ENCODE measurements at places on chromosomes 5 and 9. TPM values are rescaled to one million over a fixed set of nuclear protein-coding genes. Genes with fewer than 3 reads are reported as not detected.

- H3K36me3 ChIP-seq: no peaks in the 10 kb centered on the region
- no peak for DNase-seq
- no peak overlapping the region for H3K4me3 ChIP-seq
- no peak overlapping the region for H3K27ac ChIP-seq
- no peaks in the 10 kb centered on the region for H3K27me3 ChIP-seq
- no peaks in the 10 kb centered on the region for H3K4me1 ChIP-seq
Observed at GRCh38 chr5:23494558-23494957, 12.9 kb upstream of the PRDM9 start.

DNA sequence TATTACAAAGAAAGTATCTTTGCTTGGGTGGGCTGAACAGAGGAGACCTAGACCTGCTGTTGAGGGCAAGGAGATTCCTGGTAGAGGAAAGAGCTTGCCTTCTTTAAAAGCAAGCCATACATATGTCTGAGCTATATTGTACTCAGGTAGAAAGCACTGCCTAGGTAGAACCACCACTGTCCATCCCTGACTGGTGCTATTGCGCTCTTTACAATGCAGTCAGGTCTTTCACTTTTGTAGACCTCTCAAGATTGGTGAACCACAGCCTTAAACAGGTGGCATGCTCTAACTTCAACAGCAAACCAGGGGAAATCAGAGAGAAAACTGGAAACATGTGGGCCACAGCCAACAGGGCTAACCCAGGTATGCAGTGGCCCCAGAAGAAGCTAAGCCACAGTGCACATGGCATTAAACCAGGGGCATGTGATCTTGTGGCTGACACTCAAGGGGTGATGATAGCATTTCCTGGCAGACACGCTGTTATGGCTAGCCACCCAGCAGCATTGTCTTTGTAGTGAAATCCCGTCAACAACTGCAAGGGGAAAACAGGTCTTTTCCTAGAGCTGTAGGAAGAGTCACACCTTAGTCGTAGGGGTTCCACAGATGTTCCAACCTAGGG lies 253.9 kb upstream of the PCSK5 start:
- no peaks in the 10 kb centered on the region for H3K36me3 ChIP-seq
- H3K4me3 ChIP-seq: no peak overlapping the region
- H3K27ac ChIP-seq: no peak overlapping the region
- no peaks in the 10 kb centered on the region for H3K4me1 ChIP-seq
- no peak for DNase-seq

Gene FBP1
- 0.53 TPM for total RNA-seq

- no peak overlapping the region for H3K4me3 ChIP-seq
- H3K27me3 ChIP-seq: no peaks in the 10 kb centered on the region
- H3K4me1 ChIP-seq: peaks cover 18% of the 10 kb centered on the region
- no peak overlapping the region for H3K27ac ChIP-seq
Observed at GRCh38 chr9:86766912-86767311, 180.4 kb downstream of the GAS1 start.

GRCh38 chr9:76680716-76681425 lies 83.4 kb upstream of the PCA3 start:
- H3K27ac ChIP-seq: no peak overlapping the region
- DNase-seq: no peak
- H3K36me3 ChIP-seq: no peaks in the 10 kb centered on the region
- no peaks in the 10 kb centered on the region for H3K4me1 ChIP-seq
- H3K4me3 ChIP-seq: no peak overlapping the region
- H3K27me3 ChIP-seq: no peaks in the 10 kb centered on the region

Gene TMEM252
- 0.09 TPM for total RNA-seq

- H3K27ac ChIP-seq: peak overlapping the region; percentile 4
- no peak overlapping the region for H3K4me3 ChIP-seq
- no peaks in the 10 kb centered on the region for H3K27me3 ChIP-seq
Observed at GRCh38 chr5:67957374-67957773, 258.2 kb upstream of the PIK3R1 start.

DNA sequence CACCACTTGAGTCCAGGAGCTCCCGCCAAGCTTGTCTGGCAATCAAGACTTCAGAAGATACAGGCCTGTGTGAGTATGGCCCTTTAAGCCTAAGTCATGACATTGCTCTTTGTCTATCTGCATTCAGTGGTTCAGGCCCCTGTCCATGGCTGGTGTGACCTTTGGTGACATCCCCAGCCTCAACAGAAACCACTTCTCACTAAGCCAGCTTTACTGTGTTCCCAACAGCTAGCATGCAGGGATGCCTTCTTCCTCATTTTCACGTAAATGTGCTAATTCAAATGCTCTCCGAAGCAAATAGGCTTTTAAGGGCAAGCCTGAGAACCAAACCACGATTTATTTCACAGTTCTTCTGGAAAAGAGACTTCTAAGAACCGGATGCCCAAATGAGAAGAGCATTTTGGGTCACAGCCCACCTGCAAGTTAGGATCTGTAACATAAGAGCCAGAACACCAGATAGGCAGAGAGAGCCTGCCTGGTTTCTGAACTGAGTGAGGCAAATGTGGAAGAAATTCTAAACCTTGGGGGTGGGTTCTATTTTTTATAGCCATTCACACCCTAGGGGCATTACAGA lies 14.9 kb downstream of the CD180 start:
- DNase-seq: peak; percentile 41
- no peak overlapping the region for H3K4me3 ChIP-seq
- H3K27me3 ChIP-seq: no peaks in the 10 kb centered on the region
- no peaks in the 10 kb centered on the region for H3K36me3 ChIP-seq
- no peak overlapping the region for H3K27ac ChIP-seq

GRCh38 chr5:44246986-44247385 lies 142.2 kb downstream of the FGF10 start:
- H3K4me1 ChIP-seq: no peaks in the 10 kb centered on the region
- DNase-seq: no peak
- H3K4me3 ChIP-seq: no peak overlapping the region
- H3K36me3 ChIP-seq: no peaks in the 10 kb centered on the region

Gene PCDHB1
- 0.13 TPM for total RNA-seq

GRCh38 chr5:123540534-123540933 lies 28.6 kb downstream of the CSNK1G3 start:
- H3K4me1 ChIP-seq: no peaks in the 10 kb centered on the region
- H3K36me3 ChIP-seq: no peaks in the 10 kb centered on the region
- H3K4me3 ChIP-seq: no peak overlapping the region
- no peak overlapping the region for H3K27ac ChIP-seq
- no peaks in the 10 kb centered on the region for H3K27me3 ChIP-seq
- DNase-seq: no peak

- H3K27ac ChIP-seq: peak overlapping the region; percentile 99
- no peaks in the 10 kb centered on the region for H3K27me3 ChIP-seq
- peak overlapping the region; percentile 91 for H3K4me3 ChIP-seq
- no peaks in the 10 kb centered on the region for H3K36me3 ChIP-seq
Observed at GRCh38 chr5:65928322-65928752, 2.0 kb downstream of the ERBIN start.

- no peak overlapping the region for H3K27ac ChIP-seq
- H3K4me3 ChIP-seq: no peak overlapping the region
- H3K27me3 ChIP-seq: no peaks in the 10 kb centered on the region
Observed at GRCh38 chr5:53590759-53591158, 30.3 kb downstream of the NDUFS4 start.

DNA sequence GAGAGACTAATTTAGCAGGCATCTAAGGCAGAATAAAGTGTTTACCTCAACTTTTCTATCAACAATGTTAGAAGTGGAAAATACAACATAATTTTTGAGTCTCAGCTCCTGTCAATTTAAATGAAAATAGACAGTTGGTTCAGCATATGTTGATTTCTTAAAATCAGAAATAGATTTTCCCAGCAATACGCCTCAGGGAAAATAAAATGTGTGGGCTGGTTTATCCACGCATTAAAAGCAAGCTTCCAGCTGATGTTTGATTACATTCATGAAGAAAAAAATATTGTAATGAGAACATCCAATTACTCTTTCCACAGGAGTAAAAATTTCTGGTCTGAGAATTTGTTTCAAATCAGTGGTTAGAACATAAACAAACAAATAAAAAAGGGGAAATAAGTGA lies 166.3 kb downstream of the PDE4D start:
- H3K27me3 ChIP-seq: no peaks in the 10 kb centered on the region
- no peak overlapping the region for H3K4me3 ChIP-seq

Gene RBM27
- 14.3 TPM for total RNA-seq

Gene PDCD1LG2
- total RNA-seq: 1.3 TPM

Gene NXNL2
- total RNA-seq: 0.18 TPM

GRCh38 chr9:91678807-91679580 lies 255.4 kb upstream of the NFIL3 start:
- peaks cover 5% of the 10 kb centered on the region for H3K4me1 ChIP-seq
- H3K36me3 ChIP-seq: no peaks in the 10 kb centered on the region
- no peaks in the 10 kb centered on the region for H3K27me3 ChIP-seq
- H3K4me3 ChIP-seq: no peak overlapping the region
- no peak overlapping the region for H3K27ac ChIP-seq

Gene TMEM232
- total RNA-seq: 2.7 TPM

DNA sequence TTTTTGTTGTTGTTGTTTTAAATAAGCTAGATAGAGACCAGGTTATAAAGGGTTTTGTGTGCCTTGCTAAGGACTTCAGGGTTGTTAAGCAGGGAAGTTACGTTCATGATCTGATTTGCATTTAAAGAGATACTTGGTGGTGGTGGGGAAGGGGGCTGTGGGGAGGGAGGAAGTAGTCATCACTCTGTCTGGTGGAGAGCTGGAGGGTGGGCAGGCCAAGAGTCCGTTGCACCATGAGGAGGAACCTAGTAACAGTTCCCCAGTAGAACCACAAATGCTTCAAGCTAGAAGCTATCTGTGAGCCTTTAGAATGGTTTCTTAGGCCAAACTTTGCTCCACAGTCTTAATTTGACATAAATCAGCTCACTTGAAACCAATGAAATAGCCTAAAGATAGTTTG lies 18.7 kb upstream of the ROPN1L start:
- H3K36me3 ChIP-seq: peaks cover 68% of the 10 kb centered on the region
- no peak for DNase-seq
- H3K4me1 ChIP-seq: peaks cover 3% of the 10 kb centered on the region
- H3K4me3 ChIP-seq: no peak overlapping the region
- H3K27ac ChIP-seq: no peak overlapping the region
- H3K27me3 ChIP-seq: no peaks in the 10 kb centered on the region

Gene TMEM174
- total RNA-seq: not detected

GRCh38 chr9:85599540-85600105 lies 142.1 kb downstream of the AGTPBP1 start:
- no peak for DNase-seq
- H3K4me1 ChIP-seq: peaks cover 13% of the 10 kb centered on the region
- H3K27ac ChIP-seq: no peak overlapping the region
- H3K4me3 ChIP-seq: no peak overlapping the region

Gene DAB2
- total RNA-seq: 79.7 TPM

GRCh38 chr5:36462295-36463021 lies 143.9 kb upstream of the SLC1A3 start:
- H3K4me3 ChIP-seq: no peak overlapping the region
- H3K27me3 ChIP-seq: no peaks in the 10 kb centered on the region
- DNase-seq: no peak
- H3K27ac ChIP-seq: no peak overlapping the region

Gene CDKN2B
- total RNA-seq: 0.31 TPM

DNA sequence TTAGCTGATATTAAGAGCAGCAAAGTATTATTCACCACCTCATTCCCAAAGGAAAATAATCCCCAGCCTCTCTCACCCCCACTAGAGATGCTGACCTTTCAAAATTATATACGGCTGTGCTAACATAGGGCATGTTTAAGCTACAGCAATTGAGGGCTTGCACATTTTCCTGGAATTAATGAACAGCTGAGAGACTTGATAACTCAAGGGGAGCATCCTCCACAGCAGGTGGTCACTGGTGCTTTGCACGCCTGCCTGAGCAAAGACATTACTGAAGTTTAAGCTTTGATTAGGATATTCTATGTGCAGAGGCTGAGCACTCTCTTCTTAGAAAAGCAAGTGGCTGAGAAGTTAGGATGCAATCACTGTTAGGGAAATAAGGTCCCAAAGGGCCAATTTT lies 230.9 kb downstream of the FAM114A2 start:
- H3K27me3 ChIP-seq: peaks cover 2% of the 10 kb centered on the region
- H3K4me3 ChIP-seq: no peak overlapping the region
- DNase-seq: no peak
- no peaks in the 10 kb centered on the region for H3K36me3 ChIP-seq

Gene ARHGEF39
- 1.4 TPM for total RNA-seq

Gene ZBTB5
- 13.5 TPM for total RNA-seq

GRCh38 chr5:54895816-54896341 lies 89.5 kb downstream of the ESM1 start:
- H3K4me3 ChIP-seq: no peak overlapping the region
- no peaks in the 10 kb centered on the region for H3K36me3 ChIP-seq
- H3K27me3 ChIP-seq: no peaks in the 10 kb centered on the region
- H3K27ac ChIP-seq: no peak overlapping the region
- peak; percentile 76 for DNase-seq
- peaks cover 3% of the 10 kb centered on the region for H3K4me1 ChIP-seq

Gene CCDC69
- 61.4 TPM for total RNA-seq

- H3K27me3 ChIP-seq: no peaks in the 10 kb centered on the region
- H3K36me3 ChIP-seq: no peaks in the 10 kb centered on the region
- H3K27ac ChIP-seq: no peak overlapping the region
- no peaks in the 10 kb centered on the region for H3K4me1 ChIP-seq
Observed at GRCh38 chr9:99093492-99093791, 11.5 kb upstream of the TGFBR1 start.

Gene C9
- 0.22 TPM for total RNA-seq

Gene CDO1
- total RNA-seq: 19.1 TPM

DNA sequence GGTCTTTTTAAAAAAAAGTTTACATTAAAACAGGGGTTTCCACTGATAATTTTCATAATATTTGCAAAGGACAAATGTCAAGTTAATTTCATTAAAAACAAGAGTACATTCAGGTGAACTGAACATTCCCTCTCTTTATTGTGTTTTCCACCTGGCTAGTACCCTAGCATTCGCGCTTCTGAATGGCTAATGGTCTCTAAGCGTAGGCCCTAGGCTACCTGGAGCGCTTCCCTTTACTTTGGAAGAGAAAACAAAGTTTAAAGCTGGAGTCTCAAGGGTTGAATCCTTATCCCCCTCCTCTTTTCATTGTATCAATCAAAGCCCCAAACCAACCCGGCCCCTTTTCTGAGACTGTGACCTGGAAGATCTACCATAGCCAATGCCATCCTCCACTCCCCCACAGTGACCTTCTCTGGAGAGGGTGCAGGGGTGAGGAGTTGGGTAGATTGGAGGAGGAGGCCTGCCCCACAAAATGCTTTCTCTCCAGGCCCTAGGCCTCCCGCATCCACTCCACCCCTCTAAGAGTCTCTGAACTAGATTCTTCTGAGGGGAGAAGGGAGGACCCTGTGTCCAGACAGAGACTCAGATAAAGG lies 73.3 kb upstream of the TBCA start:
- H3K4me1 ChIP-seq: peaks cover 16% of the 10 kb centered on the region
- peaks cover 22% of the 10 kb centered on the region for H3K27me3 ChIP-seq
- no peaks in the 10 kb centered on the region for H3K36me3 ChIP-seq
- no peak for DNase-seq
- no peak overlapping the region for H3K27ac ChIP-seq

Gene NMUR2
- 0.18 TPM for total RNA-seq

Gene CTNND2
- 0.49 TPM for total RNA-seq

Gene PFN3
- not detected for total RNA-seq

Gene INSL4
- total RNA-seq: not detected

Gene FRMPD1
- total RNA-seq: 7.6 TPM
